ENCODE measurements at places on chromosomes 3 and 15. TPM values are rescaled to one million over a fixed set of nuclear protein-coding genes. Genes with fewer than 3 reads are reported as not detected.

- no peak for DNase-seq
Observed at GRCh38 chr3:30691944-30692343, 85.5 kb downstream of the TGFBR2 start.

KNG1 gene
- polyA plus RNA-seq = 710 TPM

CLRN1 gene
- polyA plus RNA-seq = not detected

DNA sequence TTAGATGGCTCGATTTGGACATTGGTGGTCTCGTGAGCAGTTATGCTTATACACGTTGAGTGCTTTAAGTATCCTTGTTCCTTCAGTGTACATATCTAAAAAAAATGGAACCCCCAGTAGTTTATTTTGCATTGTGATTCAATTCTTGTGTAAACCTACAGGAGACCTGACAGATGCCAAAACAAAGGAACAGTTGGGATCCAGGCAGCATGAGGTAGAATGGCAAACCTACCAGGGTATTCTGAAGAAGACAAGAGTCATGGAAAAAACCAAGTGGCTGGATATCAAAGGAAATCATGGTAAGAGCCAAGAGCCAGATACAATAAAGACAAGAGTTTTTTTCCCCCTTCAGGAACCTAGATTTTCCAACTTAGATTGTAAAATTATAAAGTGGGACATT lies 2.0 kb downstream of the TMEM62 start:
- DNase-seq = no peak

DNA sequence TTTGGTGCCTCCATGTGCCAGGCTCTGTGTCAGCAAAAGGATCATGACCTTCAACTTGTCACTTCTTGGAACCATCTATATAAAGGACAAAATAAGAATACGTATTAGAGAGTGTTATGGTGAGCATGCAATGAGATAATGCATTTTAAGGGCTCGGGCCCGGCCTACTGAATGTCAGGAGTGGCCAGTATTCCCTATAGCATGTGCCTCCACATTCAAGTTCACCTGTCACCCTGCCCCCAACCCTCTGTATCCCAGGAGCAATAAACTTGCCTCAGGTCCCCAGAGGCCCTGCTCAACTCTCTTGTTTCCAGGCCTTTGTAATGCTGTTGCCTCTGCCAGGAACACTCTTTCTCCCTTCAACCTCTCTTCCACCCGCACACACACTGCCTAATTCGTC lies 90.2 kb upstream of the SLC6A11 start:
- DNase-seq = no peak

- DNase-seq = no peak
Observed at GRCh38 chr15:92111751-92112150, 258.2 kb downstream of the SLCO3A1 start.

C15orf40 gene
- polyA plus RNA-seq = 44.1 TPM

HYKK gene
- polyA plus RNA-seq = 14.3 TPM

- no peak for DNase-seq
Observed at GRCh38 chr15:58568157-58568571, 136.4 kb downstream of the LIPC start.

- DNase-seq = no peak
Observed at GRCh38 chr3:140004271-140004670, 69.3 kb downstream of the CLSTN2 start.

DNA sequence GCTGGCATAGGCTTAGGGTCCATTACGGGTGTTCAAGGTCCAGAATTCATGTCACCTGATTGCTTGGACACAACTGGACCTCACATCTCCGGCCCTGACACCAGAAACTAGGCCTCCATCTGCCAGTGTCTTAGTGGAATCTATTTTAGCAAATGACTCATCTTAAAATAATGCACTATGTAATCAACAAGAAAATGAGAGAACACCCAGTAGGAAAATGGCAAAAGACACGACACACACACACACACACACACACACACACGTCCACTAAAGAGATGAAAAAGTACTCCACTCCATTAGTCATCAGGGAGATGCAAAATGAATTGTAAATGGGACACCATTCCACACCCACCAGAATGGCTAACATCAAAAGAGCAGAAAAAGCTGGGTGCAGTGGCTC lies 11.2 kb downstream of the APBA2 start:
- DNase-seq = no peak

TP63 gene
- 0.13 TPM for polyA plus RNA-seq

GRCh38 chr3:16369276-16369675 lies 104.3 kb downstream of the OXNAD1 start:
- DNase-seq = no peak

- DNase-seq = no peak
Observed at GRCh38 chr15:90552162-90552928, 22.6 kb downstream of the CRTC3 start.

DNA sequence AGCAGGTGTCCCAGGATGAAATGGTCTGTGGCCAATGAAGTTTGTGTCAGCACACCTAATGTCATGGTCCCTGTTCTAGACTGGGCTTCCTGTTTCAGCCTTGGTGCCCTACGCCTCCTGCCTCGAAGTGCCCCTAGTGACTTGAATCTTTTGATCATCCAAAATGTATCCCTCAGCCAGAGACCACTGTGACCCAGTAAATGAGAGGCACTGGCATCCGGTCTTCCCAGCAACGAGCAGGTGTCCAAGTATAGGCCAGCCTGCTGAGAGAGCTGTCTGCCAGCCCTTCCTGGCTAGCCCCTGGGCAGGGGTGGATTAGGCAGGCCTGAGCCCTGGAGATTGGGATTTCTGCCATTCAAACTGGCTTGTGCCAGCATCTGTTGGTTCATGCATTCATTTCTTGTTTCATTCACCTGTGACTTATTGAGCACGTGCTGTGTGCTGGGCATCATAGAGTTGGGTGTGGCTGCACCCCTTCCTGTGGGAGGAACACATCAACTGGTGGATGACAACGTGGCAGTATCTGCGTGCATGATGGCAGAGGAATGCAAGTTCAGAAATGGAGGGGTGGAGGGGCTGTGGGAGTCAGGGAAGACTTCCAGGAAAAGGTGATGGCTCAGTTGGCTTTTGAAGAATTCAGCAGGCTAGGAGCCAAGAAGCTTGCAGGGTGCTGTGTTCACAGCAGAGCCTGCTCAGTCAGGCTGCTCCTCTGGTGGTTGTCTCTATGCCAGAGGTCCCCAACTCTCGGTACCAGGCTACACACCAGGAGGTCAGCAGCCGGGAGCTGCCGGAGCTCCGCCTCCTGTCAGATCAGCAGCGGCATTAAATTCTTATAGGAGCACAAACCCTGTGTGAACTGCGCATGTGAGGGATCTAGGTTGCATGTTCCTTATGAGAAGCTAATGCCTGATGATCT lies 21.6 kb downstream of the ESYT3 start:
- DNase-seq = no peak

- DNase-seq = no peak
Observed at GRCh38 chr3:33211444-33211843, 7.2 kb downstream of the SUSD5 start.

GRCh38 chr15:63025460-63025859 lies 17.1 kb upstream of the TPM1 start:
- DNase-seq = no peak

- no peak for DNase-seq
Observed at GRCh38 chr15:79101866-79102581, 11.4 kb upstream of the RASGRF1 start.

DNA sequence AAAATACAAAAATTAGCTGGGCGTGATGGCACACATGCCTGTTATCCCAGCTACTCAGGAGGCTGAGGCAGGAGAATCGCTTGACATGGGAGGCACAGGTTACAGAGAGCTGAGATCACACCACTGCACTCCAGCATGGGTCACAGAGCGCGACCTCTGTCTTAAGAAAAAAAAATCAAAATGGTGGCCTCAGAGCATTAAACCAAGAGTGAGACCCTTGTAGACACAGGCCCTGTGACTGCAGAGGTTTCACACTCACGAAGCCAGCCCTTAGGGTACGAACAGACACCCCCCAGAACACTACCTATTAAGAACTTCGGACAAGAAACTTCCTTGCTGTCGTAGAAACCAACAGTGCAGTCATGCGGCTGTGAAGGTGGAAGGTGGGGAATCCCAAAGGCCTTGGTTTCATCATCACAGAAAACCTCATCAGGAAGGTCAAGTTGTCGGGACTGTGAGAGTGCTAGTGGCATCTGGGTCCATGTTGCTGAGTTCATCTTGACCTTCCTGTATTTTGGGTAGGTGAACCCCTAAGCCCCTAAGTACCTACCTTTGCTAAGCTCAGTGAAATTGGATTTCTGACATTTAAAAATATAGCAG lies 4.8 kb upstream of the PDE8A start:
- no peak for DNase-seq

FETUB gene
- polyA plus RNA-seq = not detected

PPP1R14D gene
- polyA plus RNA-seq = 4.0 TPM

SPATA12 gene
- not detected for polyA plus RNA-seq

GRCh38 chr15:56972426-56972825 lies 54.0 kb downstream of the TCF12 start:
- no peak for DNase-seq

DNA sequence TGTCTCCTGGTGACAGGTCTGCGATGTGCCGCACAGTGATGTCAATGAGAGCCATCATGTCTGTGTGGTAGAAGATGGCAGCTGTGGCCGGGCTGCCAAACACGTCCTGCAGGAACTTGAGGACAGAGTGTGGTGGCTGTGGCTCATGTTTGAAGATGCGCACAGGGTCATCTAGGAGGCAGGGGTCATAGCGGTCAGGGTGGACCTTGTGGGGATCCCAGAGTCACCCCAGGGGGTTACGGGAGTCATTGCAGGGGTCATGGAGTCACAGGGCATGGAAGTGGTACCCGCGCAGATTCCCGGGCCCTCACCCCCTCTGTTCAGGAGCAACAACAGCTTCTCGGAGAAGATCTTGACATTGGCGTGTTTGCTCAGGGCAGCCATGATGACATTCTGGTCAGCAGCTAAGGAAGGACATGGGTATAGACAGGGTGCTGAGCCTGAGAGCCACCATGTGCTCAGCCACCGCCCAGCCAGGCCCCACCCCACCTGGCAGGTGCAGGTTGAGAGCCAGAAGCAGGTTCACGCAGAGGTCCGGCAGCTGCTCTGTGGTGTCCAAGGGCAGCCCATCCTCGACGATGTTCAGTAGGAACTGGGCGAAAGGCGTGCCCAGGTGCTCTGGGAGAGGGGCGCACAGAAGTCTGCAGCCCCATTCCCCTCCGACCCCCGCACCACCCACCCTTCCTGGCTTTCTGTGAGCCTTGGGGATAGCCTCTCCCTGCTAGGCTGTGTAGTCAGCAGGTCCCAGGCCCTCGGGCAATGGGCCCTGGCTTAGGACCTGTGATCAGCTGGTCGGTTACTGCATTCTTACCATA lies 6.9 kb downstream of the NCKIPSD start:
- no peak for DNase-seq

PHLDB2 gene
- polyA plus RNA-seq = 28.0 TPM

- peak; percentile 69 for DNase-seq
Observed at GRCh38 chr3:12891985-12892839, 50.8 kb upstream of the RPL32 start.

DUOXA2 gene
- polyA plus RNA-seq = 0.37 TPM

CYP11A1 gene
- polyA plus RNA-seq = 2.7 TPM

- no peak for DNase-seq
Observed at GRCh38 chr3:98563661-98564281, 29.6 kb downstream of the CPOX start.

DNA sequence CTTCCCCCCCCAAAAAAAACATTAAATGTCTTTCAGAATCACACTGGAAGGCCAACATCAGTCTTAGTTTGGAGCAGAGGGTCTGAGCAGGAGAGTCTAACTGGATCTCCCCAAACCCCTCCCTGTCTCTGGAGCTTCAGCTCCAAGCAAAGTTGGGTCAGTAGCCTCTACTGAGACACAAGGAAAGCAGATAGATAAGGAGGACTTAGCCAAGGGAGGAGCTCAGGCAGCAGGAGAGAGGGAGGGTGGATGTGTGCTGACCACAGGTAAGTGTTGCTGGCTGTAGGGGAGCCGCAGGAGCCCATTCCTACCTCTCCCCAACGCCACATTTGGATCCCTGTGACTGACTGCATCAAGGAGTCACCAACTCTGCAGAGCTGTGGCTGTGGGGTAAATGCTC lies 7.0 kb downstream of the PLCB2 start:
- no peak for DNase-seq

GRIP2 gene
- polyA plus RNA-seq = 3.2 TPM

DNA sequence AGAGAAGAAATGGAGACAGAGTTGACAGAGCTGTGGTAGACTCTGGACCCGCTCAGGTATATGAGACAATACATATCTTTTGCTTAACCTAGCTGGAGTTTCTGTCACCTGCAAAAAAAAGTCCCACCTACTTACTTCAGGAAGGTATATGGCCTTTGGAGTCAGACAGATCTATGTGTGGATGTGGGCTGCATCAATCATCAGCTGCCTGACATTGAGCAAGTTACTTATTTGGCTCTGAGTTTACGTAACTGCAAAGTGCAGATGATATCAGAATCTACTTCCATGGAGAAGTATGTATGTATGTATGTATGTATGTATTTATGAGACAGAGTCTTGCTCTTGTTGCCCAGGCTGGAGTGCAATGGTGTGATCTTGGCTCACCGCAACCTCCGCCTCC lies 124.3 kb downstream of the MYLK start:
- DNase-seq = no peak

SLC12A1 gene
- 370 TPM for polyA plus RNA-seq

DNA sequence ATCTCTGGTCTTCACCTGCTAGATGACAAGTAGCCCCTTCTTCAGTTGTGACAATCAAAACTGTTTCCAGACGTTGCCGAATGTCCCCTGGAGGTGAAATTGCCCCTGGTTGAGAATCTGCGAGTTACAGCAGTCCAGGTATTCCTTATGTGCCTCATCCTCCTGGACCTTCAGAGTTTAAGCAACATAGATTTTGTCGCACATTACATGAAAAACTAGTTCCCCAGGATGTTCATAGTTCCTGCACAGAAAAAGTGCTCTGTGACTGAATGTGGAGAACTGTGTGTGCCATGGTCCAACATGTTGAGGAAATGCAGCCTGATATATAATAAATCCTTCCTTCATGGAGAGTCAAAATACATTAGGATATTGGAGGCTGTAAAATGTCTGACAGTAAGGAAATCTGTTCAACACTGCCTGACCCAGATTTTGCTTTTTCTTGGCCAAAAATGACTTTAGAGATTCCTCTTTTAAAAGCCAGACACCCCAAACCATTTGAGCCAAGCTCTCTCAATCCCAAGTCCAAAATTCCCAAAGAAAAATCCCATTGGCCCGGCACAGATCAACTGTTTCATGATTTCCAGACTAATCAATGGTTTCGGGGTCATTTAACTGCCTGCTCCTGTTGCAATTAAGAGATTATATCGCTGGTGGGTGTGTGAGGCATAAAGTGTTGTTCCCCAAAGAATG lies 20.4 kb upstream of the SHC4 start:
- DNase-seq = no peak

DNA sequence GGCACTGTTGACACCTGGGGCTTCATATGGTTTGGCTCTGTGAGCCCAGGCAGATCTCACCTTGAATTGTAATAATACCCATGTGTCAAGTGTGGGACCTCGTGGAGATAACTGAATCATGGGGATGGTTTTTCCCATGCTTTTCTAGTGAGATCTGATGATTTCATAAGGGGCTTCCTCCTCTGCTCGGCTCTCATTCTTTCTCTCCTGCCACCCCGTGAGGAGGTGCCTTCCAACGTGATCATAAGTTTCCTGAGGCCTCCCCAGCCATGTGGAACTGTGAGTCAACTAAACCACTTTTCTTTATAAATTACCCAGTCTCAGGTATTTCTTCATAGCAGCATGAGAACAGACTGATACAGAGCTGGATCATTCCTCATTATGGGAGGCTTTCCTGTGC lies 655.9 kb upstream of the ADAMTS9 start:
- no peak for DNase-seq

PRSS50 gene
- polyA plus RNA-seq = 0.19 TPM

THPO gene
- 5.7 TPM for polyA plus RNA-seq

GRCh38 chr3:107412376-107412775 lies 35.1 kb downstream of the CCDC54 start:
- DNase-seq = no peak

All from kidney (tissue), 22 donors.